ENCODE measurements at places on chromosomes 2 and 18.
A peak's percentile ranks its signal among the peaks of the same experiment; 100 is the strongest.

- peak; percentile 22 for DNase-seq
These were observed 2.1 kb downstream of the CTDP1 start for GRCh38 chr18:79681484-79682387.

DNA sequence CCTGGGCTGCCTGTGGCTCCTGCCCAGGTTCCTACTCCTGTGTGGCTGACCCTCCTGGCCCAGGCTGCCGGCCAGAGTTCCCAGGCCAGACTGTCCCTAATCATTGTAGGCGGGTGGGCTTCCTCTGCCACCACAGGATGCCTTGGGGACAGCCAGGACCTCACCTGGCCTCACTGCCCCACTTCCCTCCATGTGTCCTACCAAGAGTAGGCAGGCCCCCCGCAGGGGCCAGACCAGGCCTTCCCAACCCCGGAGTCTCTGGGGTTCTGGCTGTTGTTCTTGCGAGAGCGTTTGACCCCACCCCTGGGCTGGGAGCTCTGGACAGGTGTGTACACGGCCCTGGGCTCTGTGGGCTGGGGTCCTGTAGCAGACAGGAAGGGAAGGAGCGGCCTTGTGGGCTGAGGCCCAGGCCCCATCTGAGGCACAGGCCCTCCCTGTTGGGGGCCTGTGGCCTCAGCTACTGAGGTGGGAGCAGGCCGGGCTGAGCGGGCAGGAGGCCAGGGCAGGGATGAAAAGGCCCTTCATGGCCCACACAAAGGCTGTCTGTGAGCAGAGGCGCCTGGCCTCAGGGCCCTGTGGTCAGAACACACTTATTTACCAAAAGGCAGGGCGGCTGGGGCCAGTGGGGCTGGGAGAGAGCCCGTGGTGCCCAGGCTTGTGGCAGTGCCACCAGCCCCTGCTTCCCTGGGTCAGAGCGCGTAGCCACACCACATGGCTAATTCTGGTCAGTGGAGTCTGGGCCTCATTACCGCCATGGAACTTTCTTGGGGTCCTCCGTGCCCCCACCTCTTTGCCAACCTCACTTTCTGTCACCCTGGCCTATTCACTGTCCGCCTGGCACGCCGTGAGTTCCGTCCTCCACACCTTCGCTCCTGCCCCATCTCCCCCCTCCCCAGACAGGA lies 2.0 kb downstream of the SNORC start:
- DNase-seq, result no peak

DNA sequence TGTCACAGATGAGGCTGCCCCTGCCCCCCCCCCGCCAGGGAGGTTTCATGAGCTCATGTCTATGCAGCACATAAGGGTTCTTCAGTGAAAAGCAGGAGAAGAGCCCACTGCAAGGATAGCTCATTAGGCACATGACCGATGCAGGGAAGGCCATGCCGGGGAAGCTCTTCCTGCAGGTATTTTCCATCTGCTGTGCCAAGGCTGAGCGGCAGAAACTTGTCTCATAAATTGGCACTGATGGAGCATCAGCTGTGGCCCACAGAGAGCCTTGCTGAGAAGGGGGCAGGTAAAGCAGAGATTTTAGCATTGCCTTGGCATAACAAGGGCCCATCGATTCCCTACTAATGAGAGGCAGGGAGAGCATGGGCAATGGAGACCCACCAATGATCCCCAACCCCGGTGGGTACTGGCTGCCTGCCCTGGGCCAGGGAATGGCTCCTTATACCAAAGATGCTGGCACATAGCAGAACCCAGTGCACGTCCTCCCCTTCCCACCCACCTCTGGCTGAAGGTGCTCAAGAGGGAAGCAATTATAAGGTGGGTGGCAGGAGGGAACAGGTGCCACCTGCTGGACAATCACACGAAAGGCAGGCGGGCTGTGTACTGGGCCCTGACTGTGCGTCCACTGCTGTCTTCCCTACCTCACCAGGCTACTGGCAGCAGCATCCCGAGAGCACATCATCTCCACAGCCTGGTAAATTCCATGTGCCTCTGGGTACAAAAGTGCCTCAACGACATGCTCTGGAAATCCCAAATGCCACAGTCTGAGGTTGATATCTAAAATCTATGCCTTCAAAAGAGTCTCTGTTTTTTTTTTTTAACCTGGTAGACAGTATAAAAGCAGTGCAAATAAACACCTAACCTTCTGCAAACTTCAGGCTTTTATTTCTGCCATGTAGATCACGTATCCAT lies 41.4 kb downstream of the STEAP3 start:
- DNase-seq, result no peak

DNA sequence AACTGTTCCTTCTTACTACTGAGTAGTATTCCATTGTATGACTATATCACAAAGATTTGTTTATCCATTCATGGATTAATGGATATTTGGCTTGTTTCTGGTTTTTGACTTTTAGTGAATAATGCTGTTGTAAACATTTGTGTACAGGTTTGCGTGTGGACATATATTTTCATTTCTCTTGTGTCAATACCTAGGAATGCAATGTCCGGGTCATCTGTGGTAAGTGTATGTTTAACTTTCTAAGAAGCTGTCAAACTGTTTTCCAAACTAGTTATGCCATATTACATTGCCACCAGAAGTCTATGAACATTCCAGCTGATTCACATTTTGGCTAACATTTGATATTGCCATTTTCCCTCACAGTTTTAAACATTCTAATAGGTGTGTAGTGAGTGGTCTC lies 29.1 kb upstream of the SLC16A14 start:
- DNase-seq, result no peak

DNA sequence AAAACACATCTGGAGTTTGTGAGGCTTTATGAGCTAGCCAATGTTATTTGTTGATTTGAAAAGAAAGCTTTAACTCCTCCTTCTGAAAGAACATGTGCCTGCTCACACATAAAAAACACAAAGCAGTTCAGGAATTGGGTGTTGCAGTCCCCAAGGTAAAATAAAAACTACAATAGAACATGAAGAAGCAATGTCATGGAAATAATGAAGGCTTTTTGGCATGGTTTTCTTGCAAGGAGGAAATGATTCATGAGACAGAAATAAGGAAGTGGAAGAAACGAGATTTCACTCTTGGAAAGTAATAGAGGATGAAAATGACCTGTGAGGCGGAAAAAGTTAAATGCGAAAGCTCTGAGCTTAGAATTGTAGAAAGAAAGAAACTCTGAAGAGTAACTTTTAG lies 81.1 kb downstream of the TRIB2 start:
- DNase-seq, result no peak

DNA sequence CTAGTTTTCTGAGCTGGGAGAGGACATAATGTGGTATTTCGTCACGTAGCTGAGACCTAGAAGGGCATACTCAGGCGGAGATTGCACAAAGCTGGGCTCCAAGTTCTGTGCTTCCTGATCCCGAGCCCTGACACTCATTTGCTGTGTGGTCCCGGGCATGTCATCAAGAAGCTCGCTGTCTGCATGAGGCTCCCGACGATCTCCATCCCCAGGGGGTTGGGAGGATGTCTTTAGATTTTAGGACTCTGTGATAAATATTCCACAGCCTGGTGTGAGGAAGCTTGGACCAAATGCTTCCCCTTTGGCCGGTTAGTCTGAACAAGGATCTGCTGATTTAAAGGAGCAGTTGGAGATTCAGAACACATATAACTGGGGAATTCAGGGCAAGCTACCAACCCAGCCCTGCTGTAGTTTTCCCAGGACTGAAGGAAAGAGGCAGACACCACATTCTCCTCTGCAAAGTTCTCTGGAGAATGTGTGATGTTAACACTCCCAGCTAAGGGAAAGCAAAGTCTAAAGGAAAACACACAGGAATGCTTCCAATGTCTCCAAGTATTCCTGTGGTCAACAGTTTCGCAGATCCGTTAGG lies 2.3 kb downstream of the KCNE4 start:
- DNase-seq, result no peak

DNA sequence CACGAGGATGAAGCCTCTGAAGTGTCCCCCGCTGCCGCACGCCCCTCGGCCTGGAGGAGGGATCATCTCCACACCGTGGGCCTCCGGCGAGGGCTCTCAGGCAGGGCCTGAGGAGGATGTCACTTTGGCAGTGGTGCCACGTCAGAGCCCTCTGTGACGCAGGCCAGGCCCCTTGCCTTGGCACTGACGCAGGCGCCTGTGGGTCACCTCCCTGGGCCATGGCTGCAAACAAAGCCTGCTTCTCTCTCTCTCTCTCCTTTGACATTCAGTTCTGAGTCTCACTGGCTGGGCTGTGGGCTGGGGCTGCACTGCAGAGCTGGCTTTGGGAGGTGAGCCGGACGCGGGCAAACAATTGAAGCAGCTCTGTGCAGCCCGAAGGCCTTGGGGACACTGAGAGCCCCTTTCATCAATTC lies 273.7 kb downstream of the TWIST2 start:
- DNase-seq, result no peak

GRCh38 chr2:199704358-199705238 lies 146.4 kb downstream of the FTCDNL1 start:
- no peak for DNase-seq

- DNase-seq, result no peak
These were observed 137.5 kb downstream of the TPO start for GRCh38 chr2:1550658-1551316.

- no peak for DNase-seq
These were observed 8.4 kb upstream of the GPC1 start for GRCh38 chr2:240426845-240427721.

DNA sequence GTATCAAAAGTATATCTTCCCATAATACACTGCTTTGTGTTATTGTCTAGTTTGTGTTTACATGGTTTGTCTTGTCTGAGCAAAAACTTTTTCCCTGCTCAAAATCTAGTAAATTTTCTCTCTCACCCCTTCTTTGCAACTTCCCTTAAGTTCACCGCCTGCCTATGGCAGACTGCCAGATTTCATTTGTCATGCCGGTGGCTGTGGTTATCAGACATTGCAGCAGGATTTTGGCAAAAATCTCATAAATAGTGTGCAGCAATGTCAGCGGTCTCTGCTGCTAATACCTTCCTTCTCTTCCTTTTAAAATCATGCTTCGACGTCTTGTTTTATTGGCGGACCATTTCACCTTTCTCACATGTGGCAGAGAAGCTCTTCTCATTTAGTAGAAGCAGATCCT lies 45.6 kb upstream of the TMEM178A start:
- no peak for DNase-seq

DNA sequence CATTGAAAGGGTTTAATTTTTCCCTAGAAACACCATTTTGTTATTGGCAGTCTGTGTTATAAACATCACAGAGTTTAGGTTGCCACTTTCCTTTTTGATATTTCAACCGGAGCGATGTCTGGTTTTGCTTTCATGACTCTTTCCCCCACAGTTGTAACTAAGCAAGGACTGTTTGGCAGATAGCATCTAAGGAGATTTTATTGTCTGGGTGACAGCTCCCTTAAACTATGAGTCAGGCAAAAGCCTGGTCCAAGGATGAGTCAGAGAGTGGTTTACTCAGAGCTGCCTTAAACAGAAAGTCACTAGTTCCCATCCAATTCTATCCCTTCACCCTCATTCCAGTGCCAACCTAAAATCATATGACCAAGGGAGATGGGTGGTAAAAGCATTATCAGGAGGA lies 341.6 kb upstream of the VWC2L start:
- DNase-seq, result no peak

Data from stimulated activated CD4-positive, alpha-beta T cell treated with anti-CD3 and anti-CD28 coated beads, Interleukin-1b, Interleukin-23, amount 100 ng/mL, for 1 hour (primary cell).